ENCODE measurements at places on chromosomes 3 and 15.

DNA sequence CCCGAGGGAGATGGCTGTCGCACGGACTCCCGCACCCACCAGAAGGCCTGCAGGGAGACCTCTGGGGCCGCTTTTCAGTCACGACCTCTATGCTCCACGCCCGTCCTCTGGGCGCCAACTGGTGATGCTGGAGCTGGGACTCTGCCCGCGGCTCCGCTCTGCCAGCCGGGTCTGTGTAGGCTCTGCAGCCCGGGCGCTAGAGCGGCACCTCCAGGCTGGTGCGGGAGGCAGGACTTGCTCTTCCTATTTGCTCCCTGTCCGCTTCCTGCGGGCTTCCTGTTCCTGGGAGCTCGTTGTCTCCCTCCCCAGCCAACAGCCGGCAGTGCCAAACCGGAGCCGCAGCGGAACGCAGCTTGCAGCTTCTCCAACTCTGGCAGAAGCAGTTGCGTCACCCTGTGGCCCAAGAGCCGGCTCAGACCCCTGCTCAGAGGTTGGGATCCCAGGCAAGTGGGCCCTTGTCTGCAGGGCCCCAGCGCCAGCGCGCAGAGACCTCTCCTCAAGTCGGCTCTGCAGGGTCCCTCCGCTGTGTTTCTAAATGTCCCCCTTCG is 285.9 kb downstream of the XXYLT1 start:
- DNase-seq: no peak

DNA sequence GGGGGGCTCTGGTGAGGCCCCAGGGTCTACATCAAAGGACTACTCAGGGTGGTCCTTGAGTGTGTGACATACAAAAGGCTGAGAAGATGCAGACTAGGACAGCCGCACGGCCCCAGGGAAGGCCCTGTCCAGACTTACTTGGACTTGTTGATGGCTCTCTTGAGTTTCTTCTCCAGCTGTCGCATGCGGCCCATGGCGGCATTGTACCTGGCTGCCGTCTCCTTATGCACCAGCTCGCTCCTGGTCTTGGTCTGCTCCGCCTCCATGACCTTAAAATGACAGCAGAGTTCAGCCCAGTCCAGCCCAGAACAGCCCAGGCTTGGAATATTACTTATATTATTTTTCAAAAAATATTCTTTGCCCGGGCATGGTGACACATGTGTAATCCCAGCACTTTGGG is 56.0 kb downstream of the CAPN7 start:
- DNase-seq: no peak

- no peak for DNase-seq
Measured at GRCh38 chr15:91801836-91802534, 51.5 kb upstream of the SLCO3A1 start.

DNA sequence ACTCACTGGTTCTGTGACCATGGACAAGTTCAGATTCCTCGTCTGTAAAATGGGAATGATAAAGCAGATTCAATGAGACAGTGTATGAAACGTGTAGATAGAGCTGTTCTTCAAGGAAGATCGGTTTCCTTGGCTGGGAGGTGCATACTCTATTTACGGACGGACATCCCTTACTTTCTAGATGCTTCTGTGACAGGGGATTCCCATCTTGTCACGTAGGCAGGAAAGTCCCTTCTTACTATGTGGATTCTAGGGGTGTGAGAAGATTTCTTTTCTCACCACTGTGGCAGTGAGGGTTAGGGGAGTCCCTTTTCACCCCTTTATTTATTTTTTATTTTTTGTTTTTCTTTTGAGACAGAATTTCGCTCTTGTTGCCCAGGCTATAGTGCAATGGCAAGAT is 180.9 kb upstream of the TBL1XR1 start:
- no peak for DNase-seq

DNA sequence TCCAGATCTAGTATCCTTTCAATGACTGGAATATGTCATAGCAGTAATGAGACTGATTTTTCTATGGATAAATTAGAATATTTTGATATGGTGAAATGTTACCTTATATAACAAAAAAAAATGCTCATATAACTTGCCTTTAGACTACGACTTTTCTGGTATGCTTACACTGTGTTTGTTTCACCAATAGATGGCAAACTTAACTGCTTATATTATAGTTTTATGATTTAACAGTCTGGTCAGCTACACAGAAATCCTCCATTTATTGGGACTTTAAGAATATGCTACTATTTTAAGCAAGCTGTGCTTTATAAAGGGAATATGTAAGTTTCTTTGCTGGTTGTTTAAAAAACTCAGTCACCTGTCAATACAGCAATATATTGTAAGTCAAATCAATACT is 205.6 kb downstream of the VGLL3 start:
- no peak for DNase-seq

DNA sequence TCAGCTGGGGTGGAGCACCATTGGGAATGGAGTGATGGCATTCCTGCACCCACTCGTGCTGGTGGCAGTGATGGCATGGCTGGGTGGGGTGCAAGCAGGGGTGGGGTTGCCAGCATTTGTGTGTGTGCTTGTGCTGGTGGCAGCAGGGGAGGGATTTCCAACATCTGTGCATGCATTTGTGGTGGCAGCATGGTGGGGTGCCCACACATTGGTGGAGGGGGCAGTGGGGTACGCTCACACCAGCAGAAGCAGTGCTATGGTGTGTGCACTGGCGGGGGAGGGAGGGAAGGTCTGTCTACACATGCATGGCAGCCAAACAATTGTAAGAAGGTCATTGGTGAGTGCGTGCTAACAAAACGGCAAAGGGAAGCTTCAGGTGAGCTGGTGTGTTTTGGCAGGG is 76.7 kb upstream of the NUDT16 start:
- no peak for DNase-seq

DNA sequence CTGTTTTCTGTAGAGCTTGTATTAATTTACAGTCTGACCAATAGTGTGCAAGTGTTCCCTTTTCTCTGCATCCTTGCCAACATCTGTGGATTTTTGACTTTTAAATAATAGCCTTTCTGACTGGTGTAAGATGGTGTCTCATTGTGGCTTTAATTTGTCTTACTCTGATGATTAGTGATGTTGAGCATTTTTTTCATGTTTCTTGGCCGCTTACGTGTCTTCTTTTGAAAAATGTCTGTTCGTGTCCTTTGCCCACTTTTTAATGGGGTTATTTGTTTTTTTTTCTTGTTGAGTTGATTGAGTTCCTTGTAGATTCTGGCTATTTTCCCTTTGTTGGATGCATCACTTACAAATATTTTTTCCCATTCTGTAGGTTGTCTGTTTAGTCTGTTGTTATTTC is 7.6 kb upstream of the ACOX2 start:
- DNase-seq: no peak

GRCh38 chr3:64440498-64440897 is 215.2 kb upstream of the PRICKLE2 start:
- DNase-seq: no peak

GRCh38 chr15:70479785-70480184 is 283.6 kb downstream of the UACA start:
- DNase-seq: no peak

GRCh38 chr3:65951836-65952505 is 86.7 kb downstream of the MAGI1 start:
- DNase-seq: no peak

- DNase-seq: no peak
Measured at GRCh38 chr15:51536965-51537574, 85.5 kb downstream of the DMXL2 start.

DNA sequence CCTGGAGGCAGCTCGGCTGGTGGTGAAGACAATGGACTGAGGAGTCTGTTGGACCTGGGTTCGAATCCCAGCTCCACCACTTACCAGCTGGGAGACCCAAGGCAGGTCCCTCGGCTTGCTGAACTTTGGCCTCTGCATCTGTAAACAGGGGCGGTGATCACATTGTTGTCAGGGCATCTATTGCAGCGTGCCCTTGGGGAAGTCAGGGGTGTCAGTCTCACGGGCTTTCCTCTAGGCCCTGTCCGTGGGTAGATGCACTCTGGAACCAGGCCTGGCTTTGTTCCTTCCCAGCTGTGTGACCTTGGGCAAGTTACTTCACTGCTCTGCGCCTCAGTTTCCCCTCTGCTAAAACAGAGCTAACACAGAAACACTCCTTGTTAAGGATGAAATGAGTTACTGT is 68.8 kb upstream of the SLC6A6 start:
- no peak for DNase-seq

- DNase-seq: no peak
Measured at GRCh38 chr3:125069452-125069851, 13.7 kb upstream of the HEG1 start.

DNA sequence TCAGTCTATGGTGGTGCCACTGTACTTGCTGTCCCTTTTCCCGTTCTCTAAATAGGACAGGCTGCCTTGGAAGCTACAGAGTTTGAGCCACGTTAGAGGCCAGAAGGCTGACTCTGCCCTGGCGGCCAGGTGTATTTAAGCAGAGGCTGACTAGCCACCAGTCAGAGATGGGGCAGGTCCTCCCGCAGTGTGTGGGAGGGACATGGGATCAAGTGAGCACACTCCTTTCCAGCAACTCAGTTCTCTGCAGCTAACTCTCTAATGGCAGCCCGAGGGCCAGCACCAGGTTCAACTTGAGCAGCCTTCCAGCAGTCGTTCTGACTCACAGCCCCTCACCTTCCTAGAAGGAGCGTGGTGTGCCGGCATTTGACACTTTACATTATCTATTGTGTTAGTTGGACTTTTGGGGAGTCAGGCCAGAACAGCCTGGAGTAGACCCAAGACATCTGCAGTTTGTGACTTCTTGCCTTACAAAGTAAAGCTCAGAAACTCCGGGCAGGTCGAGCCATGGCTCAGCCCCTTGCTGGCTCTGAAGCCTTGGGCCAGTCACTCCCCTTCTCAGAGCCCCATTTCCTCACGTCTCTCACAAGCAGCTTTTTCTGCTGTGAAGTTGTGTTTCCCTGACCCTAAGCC is 46.7 kb upstream of the MYZAP start:
- no peak for DNase-seq
